Stimulated activated CD8-positive, alpha-beta memory T cell treated with anti-CD3 and anti-CD28 coated beads, Interleukin-2, amount 100 ng/mL, for 1 hour (primary cell): ENCODE measurements at places on chromosomes 5 and 9.

GRCh38 chr5:95647886-95648860, 1.6 kb downstream of the RFESD start:
- DNase-seq = no peak

- DNase-seq = no peak
Measured at GRCh38 chr5:167030500-167031120, 1260.8 kb upstream of the WWC1 start.

DNA sequence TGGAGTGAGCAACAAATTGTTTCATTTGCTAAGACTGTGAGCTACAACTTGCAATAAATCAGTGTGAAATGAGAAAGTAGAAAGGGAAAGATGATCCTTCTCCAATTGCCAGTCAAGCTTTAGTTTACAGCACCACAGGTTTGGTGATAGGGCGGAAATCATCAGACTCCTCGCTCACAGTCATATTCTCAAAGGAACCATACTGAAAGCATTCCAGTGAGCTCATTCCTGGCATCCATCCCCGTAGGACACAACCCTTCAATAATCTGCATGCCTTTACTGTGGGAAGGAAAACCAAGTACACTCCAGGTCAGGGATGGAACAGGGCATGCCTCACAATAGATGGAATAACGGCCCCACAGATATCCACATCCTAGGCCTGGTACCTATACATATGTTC, 80.7 kb downstream of the FSTL4 start:
- no peak for DNase-seq

GRCh38 chr9:114721491-114722079, 39.6 kb upstream of the TEX48 start:
- DNase-seq = no peak

- DNase-seq = no peak
Measured at GRCh38 chr9:137441289-137441934, at the start of gene ENTPD8. TSS of gene ENTPD8 (minus strand) at chr9:137441357. CDS start at chr9:137438285, 3,072 bp downstream.

- DNase-seq = no peak
Measured at GRCh38 chr5:177025101-177025601, 2.7 kb downstream of the ZNF346 start.

DNA sequence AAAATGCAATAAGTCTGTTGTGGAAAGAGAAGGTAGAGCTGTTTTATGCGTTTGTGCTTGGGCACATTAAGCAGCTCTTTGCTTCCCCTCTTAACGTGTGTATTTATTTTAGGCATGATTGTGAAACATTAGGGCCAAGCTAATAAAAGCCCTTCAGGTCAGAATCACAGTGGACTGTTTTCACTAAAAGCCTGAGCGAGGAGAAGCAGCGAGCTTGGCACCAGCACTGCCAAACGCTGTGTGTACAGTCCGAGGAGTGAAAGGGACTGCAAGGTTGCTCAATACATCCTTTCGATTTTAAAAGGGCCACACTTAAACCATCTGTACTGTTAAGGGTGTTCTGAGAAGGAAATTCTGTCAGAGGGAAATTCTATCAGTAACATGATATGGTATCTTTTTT, 107.2 kb upstream of the CKMT2 start:
- no peak for DNase-seq

- DNase-seq = no peak
Measured at GRCh38 chr9:114896344-114896743, 34.0 kb downstream of the TNFSF8 start.

GRCh38 chr5:142816531-142817430, 46.6 kb downstream of the ARHGAP26 start:
- no peak for DNase-seq

DNA sequence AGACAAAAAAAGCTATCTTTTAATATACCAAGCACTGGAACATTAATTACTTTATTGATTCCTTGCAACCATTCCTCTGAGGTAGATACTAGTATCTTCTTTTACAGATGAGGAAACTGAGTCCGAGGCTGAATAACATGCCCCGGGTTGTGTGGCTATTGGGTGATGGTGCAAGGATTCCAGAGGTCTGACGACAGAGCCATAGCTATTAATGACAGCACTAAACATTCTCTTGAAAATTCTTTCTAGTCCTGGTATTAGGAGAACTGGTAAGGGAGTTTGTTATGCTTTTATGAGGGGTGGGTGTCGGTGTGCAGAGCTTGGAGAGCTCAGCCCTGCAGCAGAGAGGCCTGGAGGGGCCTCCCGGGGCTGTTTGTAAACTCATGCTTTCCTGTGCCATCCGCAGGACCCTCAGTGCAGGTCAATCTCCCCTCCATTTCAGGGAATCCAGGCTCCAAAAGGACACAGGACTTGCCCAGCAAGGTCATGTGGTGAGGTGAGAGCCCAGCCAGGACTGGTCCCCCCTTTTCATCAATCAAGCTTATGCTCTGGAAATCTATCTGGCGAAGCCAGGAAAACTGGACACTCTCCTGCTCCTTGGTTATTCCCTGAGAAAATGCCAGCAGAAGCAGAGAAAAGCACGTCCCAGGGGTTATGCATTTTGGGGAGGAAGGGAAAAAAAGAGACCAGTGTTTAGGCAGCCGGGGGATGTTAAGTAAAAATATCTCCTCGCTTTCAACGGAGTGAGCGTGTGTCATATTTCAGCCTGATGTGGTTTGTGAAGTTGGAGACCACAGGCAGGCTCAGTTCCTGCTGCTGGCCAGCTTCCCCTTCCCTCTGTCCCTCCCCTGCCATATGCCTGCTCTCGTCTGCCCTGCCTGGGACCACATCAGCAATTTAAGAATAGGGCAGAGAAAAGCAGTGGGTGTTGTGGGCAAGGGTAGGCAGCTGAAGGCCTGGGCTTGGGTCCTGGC, 3.7 kb downstream of the GSN start:
- DNase-seq = no peak

DNA sequence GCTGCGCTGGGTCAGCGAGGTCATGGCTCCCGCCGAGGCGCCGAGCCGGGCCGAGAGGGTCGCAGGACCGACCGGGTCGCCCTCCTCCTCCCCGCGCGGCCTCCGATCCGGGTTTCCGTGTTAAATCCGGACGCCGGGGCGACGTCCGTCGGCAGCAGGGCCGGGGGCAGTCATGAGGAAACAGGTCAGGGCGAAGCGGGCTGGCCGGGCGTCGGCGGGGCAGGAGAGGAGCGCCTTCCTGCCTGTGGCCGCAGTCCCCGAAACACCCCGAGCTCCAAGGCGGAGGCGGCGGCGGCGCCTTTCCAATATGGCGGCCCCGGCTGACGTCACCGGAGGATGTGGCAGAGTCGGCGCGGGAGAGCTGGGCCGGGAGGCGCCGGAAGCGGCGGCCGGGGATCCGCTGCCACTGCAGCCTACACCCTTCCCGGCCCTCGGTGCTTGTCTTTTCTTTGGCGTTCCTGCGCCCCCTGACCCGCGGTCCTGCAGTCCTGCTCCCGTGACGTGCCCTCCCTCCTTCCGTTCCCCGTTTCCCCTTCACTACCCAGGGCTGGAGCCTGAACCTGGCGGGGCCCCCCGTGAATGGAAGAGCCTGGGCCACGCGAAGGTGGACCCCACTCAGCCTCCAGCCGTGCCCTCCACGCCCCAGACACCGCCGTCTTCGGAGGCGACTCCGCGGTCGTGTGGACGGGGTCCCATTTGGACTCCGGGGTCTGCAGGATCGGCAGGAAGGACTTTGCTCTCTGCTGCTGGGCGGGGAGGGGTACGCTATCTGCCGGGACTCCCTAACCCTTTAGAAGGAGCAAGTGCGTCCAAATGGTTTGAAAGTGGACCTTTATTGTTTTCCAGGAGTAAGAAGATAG, at the start of gene GOLPH3:
GOLPH3 (minus strand) TSS at position 309 of the 860 bp plus-strand sequence; CDS start at position 24, 285 bp downstream.
- DNase-seq = peak; percentile 83

DNA sequence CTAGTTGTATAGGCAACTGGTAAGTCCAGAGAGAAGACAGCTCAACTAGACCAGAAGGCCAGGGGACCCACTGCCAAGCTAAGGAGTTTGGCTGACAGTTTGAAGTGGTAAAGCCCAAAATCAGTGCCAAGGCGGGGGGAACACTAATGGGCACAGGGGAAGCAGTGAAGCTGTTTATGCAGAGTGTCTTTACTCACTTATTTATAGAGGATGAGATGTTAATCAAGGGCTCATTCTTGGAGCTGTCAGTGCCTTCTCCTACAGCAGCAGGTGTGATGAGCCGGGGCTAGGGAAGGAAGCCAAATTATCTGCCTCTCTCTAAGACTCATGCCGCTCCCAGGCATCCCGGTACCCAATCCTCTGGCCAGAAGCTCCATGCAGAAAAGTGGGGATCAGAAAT, 75.2 kb upstream of the GALNT10 start:
- DNase-seq = no peak

GRCh38 chr9:26579056-26579455, 313.5 kb downstream of the CAAP1 start:
- DNase-seq = no peak

DNA sequence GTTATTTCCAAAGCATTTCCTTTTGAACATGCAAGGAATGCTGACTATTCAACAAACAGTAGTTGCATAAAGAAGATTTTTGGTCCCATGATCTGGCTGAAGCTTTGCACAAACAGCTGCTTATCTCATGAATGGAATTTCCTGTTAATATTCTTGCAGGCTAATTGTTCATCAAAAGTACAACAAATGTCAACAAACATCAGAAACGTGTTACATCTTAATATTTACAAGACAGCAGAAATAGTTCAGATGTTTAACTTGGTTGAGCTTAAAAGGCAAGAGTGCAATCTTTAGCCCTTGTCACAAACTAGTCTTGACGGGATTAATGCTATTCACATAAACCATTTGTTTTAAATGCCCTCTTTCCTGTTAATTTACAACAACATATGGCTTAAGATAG, 47.9 kb upstream of the BASP1 start:
- no peak for DNase-seq

- no peak for DNase-seq
Measured at GRCh38 chr5:33043343-33043997, 332.3 kb downstream of the NPR3 start.
